ENCODE measurements at places on chromosomes 4 and X.
A peak's percentile ranks its signal among the peaks of the same experiment; 100 is the strongest.

DNA sequence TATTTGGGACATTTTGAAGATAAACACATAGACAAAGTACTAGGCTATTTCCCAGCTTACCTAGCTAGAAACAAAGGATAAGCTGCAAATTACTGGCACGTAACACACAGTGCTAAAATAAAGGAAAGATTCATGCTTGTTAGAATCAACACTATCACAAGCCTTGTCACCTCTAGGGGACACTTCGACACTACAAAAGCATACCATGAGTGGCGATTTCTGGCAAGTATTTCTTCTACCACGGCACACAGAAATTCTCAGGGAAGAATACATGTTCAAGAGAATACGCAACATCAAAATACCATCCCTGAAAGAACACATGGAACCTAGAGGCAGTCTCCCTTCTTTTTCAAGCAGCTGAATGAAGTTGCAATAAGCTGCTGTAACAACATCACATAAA lies 5.1 kb downstream of the MECP2 start:
- no peak for DNase-seq

- DNase-seq, result peak; percentile 46
These were observed at the start of gene TLR1 for GRCh38 chr4:38804654-38805295. TSS of gene TLR1 (minus strand) at chr4:38804791. CDS start at chr4:38798831, 5,960 bp downstream.

DNA sequence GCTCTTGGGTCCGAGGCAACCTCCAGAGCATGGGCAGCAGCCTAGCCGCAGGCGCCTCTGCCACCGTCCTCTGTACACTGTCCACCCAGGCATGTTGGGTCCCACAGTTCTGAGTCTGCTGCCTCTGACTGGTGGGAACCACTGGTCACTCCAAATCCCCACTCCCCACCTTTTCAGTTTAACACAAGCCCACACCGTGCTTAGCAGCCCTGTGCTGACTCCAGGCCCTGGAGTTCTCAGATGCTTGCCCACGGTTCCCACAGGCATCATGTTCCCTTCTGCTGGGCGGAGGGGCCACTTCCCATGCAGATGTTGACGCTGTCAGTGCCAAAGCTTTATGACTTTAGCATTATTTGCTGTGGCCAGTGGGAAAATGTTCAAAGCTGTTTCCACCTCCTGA lies 104.5 kb downstream of the SCD5 start:
- no peak for DNase-seq

DNA sequence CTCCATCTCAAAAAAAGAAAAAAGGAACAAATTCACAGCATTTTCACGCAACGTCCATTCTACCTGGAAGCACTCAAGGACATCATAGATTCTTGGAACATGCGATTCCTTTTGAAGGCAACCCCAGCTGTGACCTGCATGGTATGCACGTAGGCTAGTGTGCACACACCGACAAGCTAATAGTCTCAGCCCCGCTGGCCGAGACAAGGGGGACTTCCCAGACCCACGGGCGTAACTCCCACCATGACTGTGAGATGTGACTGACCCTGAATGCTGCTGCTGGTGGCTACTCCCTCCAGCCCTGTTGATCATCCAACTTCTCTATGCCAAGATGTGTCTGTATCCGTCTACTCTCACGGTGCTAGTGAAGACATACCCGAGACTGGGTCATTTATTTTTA lies 78.3 kb downstream of the CRLF2 start:
- no peak for DNase-seq

DNA sequence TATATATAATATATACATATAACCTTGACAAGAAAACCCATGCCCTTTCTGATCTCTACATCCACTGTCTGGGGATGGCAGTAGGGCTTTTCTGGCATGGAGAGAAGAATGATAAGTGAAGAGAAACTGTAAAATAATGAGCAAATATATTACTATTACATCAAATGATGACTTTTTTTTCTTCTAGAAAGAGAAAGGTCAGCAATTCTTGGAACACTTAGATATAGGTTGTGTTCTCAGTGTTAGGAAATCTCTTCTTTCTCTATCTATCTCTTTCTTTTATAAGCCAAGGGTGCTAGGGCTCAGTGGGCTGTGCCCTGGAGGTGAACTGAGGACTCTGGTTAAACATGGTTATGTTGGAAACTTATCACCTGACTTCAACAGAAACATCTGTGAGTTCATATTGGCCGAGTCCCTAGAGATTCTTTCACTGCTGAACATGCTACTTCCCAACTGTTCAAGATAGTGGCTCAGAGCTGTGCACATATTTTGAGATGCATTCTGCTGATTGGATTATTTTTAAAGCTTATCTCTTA lies 265.1 kb downstream of the GBA3 start:
- DNase-seq, result no peak

- DNase-seq, result no peak
These were observed 309.2 kb downstream of the EVC2 start for GRCh38 chr4:5399124-5399523.

DNA sequence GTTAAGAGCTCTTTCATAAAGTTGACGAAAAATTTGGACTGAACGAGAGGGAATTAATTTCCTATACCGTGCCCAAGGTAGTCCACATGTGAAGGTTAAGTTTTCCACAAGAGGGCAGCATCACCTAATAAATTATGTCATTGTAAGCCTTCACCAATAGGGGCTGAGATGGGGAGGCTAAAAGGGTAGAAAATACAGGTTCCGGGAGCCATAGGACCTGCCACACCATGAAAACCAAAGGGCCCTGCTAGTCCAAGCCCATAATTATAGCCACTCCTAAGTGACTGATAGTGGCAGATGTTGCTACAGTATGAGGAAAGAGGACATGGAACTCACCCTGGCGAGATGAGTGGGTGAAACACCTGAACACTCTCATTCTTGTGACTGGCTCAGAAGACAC lies 122.2 kb downstream of the SHROOM4 start:
- DNase-seq, result peak; percentile 16

- no peak for DNase-seq
These were observed 32.0 kb downstream of the PTPN13 start for GRCh38 chr4:86626066-86626465.

GRCh38 chr4:174933083-174933482 lies 14.9 kb downstream of the ADAM29 start:
- no peak for DNase-seq

DNA sequence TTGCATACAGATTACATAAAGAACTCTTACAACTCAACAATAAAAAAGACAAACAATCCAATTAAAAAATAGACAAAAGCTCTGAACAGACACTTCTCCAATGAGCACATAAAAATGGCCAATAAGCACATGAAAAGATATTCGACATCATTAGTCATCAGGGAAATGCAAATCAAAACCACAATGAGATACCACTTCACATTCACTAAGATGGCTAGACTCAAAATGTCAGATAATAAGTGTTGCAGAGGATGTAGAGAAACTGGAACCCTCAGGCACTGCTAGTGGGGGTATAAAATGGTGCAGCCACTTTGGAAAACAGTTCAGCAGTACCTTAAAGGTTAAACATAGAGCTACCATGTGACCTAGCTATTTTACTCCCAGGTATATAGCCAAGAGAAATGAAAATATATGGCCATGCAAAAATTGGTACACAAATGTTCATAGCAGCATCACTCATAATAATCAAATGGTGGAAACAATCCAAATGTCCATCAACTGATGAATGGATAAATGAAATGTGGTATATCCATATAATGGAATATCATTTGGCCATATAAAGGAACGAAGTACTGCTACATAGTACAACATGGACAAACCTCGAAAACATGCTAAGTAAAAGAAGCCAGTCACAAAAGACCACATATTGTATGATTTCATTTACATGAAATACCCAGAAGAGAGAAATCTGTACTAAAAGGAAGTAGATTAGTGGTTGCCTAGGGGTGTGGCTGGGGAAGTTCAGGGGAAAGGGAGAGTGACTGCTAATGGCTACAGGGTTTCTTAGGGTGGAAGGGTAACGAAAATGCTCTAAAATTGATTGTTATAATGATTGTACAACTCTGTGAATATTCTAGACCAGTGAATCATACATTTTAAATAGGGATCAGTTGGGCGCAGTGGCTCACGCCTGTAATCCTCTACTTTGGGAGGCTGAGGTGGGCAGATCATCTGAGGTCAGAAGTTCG lies 29.4 kb downstream of the SASH3 start:
- no peak for DNase-seq

- DNase-seq, result no peak
These were observed 368.6 kb upstream of the CXorf51A start for GRCh38 chrX:147183161-147183560.

DNA sequence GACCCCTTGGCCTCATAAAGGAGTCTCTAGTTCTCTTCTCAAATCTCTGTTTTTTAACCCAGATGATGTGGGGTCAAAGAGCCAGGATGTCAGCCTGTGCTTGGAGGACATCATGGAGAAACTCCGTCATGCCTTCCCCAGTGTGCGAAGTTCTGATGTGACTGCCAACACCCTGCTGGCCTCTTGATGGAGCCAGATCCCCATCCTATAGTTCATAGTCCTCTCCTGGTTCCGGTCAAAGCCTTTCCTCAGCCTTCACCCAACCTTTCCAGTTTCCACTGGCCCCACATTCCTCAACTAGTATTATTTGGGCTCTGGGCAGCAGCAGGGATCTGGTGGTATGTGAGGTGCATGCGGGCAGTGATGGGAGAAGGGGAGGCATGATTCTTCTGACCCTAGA lies 30.7 kb downstream of the TAF7L start:
- no peak for DNase-seq

DNA sequence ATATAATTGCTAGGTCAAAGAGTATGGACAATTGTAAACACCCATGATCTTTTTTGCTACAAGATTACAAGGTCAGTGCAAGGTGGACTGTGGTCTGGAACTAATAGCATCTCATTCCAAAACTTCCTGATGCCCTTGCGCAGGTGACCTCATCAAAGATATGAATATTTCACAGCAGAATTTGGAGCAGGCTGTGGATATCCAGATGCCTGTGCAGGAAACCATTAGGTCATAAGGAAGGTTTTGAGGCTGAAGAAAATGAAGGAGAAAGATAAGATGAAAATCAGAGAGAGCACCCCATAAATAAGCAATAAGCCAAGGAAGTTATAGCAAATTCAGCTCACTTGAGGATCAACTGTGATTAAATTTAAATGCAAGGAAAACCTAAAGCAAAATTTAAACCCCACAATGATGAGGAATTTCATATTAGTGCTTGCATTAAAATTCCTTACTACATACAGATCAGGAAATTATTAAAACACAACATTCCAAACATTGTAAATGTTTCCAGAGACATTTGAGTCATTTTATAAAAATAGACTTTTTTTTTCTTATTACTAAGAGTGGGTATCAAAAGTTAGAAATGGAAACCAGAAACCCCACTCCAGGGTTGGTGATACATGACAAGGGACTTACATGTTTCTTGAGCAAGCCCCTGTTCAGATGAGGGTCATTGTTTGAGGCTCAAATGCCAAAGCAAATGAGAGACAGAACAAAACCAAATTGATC lies 100.7 kb upstream of the FAM9C start:
- DNase-seq, result no peak

DNA sequence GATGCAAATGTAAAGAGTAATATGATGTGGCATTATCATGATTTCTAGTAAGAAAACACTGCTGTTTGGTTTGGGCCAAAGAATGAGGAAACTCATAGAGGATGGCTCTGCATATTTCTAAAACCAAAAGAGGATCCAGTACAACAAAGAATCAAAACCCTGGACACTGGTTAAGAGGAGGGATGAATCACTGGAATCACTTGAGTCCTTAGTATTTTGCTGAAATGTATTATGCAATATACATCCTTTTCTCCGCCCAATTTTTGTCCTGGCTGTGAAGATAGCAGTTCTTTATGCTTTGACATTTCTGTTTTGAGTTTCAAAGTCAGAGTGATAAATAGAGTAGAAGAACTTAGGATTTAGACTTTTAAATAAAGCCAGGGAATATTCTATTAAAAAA lies 345.9 kb downstream of the PACRGL start:
- DNase-seq, result no peak

GRCh38 chrX:75887833-75888232 lies 102.8 kb upstream of the MAGEE2 start:
- DNase-seq, result no peak

DNA sequence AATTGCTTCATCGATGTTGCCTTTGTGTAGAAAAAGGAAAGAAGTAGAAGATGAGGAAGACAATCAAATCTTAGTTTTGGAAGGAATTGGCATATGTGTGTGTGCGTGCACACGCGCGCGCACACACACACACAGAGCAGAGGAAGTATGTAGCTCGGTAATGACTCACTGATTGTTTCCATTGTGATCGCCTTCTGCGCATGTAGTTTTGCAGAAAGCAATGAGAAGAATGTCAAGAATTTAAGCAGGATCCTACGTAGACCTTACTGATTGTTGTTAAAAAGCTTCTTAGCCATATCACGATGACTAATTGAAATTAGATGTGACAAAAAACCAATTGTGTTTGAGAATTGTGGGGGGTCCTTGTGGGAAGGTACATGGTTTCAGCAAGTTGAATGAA lies 12.8 kb upstream of the LIMCH1 start:
- DNase-seq, result no peak

GRCh38 chr4:72006586-72006985 lies 25.2 kb upstream of the NPFFR2 start:
- DNase-seq, result no peak

DNA sequence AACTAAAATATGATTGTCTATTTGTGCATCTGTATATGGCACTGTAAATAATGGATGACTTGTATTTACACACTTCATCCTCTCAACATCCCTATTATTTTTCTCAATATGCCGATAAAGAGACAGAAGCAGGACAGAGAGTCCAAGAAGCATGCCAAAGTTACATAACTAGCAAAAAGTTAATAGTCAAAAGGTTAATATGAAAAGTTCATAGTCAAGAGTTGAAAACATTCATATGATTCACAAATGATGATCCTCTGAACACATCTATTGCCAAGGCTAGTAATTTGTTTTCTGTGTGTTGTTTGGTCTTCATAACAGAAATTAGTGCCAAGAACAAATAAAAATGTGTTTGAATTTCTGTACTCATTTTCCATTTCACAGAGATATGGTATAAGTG lies 231.0 kb downstream of the ADAMTS3 start:
- no peak for DNase-seq

DNA sequence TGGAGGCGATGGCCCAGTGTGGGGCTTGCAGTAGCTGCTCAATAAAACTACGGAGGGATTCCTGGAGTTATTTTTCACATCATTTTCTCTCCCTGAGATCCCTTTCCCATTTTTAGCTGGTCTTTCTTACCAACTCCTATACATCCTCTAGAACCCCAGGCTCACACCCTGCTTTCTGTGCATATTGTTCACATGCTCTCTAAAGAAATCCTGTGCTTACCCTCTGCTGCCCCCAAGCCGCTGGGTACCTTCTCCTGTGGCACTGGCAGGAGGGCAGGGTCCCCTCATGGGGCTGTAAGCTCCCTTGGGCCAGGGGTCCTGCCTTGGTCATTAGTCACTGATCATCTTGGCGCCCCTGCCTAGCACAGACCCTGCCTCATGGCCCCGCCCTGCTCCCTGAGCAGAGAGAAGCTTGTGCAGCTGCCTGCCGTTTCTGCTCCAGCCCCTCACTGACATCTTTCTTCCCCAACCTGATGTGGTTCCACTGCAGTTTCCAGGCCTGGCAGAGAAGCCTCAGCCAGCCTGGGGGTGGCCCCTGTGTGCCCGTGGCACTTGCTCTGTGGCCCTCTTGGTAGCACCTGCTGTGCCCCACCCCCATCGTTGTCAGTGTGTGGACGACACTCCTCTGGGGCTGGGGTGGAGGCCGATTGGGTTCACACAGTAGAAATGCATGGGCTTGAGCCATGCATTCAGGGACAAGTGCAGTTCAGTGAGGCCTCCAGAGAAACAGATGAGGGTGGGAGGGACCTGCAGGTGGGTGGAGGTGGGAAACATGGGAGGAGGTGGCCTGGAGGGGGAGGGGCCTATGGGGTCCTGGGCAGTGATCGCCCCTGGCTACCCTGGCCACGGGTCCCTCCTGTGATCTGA lies 69.5 kb downstream of the WFS1 start:
- no peak for DNase-seq

- DNase-seq, result no peak
These were observed 62.7 kb upstream of the PHKA2 start for GRCh38 chrX:19046343-19047215.
